ENCODE measurements at places on chromosomes 2 and 18.

DNA sequence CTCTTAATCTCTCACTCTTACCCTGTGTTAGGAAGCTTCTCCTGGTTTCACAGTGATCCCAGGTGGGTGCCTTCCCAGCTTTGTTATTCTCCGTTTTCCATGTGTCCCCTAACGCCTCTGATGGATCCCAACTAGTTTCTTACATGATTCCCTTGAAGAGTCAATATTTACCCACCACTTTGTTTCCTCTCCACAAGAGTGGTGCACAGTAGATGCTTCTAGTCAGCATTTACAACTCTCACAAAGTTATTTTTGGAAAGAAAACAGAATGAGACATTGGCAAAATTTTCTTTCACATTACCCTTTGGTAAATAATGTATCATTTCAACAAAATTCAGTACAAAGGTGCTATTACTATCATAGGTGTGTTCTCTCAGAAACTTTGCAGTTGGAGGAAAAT is 1611.1 kb upstream of the ZEB2 start:
- no peak for DNase-seq

DNA sequence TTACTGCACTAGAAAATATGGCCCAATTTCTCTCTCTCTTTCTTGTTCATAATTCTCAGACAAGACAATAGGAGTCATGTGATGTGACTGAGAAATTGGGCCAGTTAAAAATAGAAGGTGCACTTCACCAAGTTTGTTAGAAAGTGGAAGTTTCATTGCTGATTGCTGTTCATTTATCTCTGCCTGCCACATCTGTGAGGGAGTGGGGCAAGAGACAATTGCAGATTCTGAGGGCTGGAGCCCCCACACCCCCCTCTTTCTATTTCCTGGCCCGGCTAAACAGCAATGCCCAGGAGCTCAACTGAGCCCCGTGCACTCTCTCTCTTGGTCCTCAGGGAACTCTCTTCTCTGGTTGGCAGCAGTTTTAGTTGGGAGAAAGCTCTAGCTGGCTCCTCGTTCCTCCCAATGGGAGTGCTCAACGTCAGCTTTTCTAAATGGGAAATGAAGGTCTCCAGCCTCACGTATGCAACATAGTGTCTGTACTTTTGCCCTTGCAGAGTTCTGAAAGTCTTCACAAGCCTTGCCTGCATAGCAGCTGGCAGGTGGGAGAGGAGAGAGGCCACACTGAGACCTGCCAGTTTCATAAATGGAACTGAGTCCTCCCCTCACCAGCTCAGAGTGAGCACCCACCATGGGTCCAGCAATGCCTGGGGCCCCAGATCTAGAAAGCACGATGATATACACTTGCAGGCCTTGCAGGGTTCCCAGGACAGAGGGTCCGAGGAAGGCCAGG is 115.7 kb downstream of the MYCN start:
- DNase-seq: no peak

- peak; percentile 71 for DNase-seq
Observed at GRCh38 chr18:8381821-8382459, 227.3 kb upstream of the RAB12 start.

GRCh38 chr2:113200736-113201490 is 27.1 kb downstream of the PSD4 start:
- DNase-seq: no peak

DNA sequence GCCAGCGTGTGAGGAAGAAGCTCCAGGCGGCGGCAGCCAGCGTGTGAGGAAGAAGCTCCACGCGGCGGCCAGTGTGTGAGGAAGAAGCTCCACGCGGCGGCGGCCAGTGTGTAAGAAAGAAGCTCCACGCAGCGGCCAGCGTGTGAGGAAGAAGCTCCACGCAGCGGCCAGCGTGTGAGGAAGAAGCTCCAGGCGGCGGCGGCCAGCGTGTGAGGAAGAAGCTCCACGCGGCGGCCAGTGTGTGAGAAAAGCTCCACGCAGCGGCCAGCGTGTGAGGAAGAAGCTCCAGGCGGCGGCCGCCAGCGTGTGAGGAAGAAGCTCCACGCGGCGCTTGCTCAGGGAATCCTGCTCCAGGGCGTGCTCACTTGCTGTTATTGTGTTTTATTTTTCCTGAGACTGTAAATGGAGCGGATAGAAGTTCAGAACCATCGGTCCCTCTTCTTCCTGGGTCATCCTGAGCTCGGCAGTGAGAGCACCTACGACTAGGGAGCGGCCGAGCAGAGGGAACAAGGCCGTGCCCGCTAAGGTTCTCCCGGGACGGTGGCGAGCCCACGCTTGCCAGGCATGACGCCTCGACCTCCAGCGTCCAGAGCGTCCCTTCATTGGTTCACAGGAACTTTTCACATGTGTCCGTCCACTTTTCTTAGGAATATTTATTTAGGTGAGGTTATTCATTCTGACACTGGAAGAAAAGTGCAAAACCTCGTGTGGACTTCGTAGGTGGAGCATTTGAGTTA is 94.2 kb downstream of the TMEM18 start:
- no peak for DNase-seq

GRCh38 chr2:222146488-222146887 is 152.3 kb downstream of the PAX3 start:
- DNase-seq: no peak

DNA sequence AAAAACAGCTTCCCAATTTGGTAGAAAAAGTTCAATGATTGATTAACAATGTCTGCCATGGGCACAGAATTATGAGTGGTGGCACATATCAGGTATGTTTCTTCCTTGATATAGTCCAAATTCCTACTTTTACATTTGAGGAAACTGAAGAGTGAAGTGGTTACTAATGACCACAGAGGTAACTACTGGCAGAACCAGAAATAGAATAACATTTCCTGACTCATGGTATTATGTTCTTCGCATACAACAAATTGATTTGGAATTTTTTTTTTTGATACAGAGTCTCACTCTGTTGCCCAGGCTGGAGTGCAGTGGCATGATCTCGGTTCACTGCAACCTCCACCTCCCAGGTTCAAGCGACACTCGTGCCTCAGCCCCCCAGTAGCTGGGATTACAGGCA is 6.0 kb upstream of the NFE2L2 start:
- no peak for DNase-seq

- no peak for DNase-seq
Observed at GRCh38 chr2:98467082-98467536, 22.5 kb downstream of the INPP4A start.

GRCh38 chr2:46784278-46784677 is 131.3 kb downstream of the MCFD2 start:
- no peak for DNase-seq

DNA sequence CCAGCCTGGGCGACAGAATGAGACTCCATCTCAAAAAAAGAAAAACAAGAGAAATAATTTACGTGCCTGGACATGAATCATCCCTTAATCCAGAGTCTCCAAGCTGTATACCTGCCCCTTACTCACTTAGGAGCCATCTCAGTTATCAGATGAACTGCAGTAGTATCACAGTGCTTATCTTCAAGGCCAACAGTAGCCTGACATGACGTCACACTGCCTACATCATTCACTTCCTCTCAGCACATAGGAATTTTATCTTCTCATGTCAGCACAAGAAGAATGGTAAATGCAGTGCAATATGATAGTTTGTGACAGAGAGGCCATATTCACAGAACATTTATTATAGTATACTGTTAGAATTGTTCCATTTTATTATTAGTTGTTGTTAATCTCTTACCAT is 216.6 kb downstream of the SS18 start:
- no peak for DNase-seq

- DNase-seq: no peak
Observed at GRCh38 chr18:11983592-11983991, 2.3 kb downstream of the IMPA2 start.

GRCh38 chr2:240996834-240997140 is 1.6 kb upstream of the SNED1 start:
- DNase-seq: no peak

DNA sequence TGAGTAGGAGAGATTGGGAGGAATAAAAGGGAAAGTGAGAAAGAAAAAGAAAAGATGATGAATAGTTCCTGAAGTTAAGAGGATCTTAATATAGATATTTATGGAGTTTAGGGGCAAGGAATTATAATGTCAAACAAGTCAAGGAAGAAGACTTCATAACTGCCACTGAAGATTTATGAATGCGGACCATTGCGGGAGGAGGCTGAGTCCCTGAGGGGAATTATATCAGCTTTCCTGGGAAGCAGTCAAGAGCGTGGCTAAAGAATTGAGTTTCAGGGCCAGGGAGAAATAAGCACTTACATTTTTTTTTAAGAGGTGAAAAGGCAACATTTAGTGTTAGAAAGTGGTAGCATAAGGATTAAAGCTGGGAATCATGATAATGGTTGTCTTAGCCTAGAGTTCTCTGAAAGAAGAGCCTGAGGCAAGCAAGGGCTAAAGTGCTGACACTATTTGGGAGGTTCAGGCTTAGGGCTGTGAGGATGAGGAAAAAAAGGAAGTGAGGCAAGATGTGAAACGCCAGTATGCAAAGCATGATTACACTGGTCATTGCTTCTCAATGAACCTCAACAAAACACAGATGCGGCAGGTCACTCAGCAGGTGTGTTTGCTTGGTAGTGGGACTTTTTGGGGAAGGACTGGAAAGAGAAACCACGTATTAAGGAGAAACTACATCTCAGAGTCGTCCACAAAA is 217.1 kb downstream of the SLC4A3 start:
- DNase-seq: no peak

DNA sequence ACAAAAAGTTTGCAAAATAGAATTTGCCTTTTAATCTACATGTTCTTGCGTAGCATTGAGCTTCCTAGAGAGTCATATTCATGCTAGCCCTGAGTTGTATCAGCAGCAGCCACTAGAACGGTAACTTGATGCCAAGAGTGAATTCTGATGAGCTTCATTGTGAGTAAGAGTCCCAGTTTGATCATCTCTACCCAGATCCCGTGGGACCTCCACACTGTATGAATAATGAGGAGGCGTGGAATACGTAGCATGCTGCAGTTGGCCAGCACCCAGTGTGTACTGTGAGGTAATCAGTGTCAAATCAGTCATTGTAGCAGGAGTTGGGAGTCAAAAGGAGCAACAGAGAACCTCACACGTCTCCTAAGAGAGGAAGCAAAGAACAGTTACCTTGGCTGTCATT is 197.9 kb downstream of the NEDD4L start:
- peak; percentile 86 for DNase-seq

- no peak for DNase-seq
Observed at GRCh38 chr18:70452501-70452900, 163.7 kb downstream of the SOCS6 start.

DNA sequence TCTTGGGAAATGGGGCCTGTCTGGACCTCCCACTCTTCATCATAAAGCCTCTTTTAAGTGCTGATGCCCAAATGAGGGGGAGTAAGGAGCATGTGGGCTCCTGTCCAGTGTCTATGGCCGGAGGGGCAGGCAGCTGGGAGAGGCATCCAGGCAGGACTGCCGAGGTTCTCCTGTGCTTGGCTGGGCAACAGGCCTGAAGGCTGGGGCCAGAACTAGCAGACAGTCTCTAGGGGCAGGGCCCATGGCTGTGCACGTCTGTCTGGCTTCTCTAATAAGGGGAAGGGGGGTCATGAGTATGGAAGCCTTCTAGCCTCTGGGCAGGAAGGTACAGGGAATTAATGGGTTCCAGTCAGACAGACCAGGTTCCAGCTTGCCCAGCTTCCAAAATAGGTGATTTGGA is 128.6 kb downstream of the SMAD2 start:
- DNase-seq: no peak

- DNase-seq: peak; percentile 89
Observed at GRCh38 chr18:57737400-57738060, 65.6 kb downstream of the ATP8B1 start.

- DNase-seq: no peak
Observed at GRCh38 chr2:111205774-111206173, 85.1 kb downstream of the BCL2L11 start.

DNA sequence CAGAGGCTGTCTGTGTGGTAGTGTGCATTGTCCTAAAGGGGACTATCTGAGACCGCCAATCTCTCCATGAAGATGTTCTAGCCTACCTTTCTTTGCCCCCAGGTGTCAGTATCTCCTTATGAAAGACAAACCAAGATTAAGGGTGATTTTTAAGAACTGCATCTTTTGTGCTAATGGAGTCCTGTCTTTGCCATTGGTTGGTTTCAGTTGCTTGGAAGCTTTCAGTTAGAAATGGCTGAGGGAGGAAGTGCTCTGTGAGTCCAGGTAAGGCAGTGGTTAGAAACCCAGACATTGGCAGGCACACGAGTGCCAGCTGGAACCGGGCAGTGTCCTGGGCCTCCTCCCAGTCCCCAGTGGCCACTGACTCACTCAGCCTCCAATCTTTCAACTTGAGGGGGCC is 111.3 kb downstream of the DOCK10 start:
- no peak for DNase-seq

- DNase-seq: peak; percentile 29
Observed at GRCh38 chr2:161414042-161415033, 1.8 kb upstream of the TBR1 start.

- no peak for DNase-seq
Observed at GRCh38 chr2:224222974-224223373, 178.9 kb downstream of the FAM124B start.

DNA sequence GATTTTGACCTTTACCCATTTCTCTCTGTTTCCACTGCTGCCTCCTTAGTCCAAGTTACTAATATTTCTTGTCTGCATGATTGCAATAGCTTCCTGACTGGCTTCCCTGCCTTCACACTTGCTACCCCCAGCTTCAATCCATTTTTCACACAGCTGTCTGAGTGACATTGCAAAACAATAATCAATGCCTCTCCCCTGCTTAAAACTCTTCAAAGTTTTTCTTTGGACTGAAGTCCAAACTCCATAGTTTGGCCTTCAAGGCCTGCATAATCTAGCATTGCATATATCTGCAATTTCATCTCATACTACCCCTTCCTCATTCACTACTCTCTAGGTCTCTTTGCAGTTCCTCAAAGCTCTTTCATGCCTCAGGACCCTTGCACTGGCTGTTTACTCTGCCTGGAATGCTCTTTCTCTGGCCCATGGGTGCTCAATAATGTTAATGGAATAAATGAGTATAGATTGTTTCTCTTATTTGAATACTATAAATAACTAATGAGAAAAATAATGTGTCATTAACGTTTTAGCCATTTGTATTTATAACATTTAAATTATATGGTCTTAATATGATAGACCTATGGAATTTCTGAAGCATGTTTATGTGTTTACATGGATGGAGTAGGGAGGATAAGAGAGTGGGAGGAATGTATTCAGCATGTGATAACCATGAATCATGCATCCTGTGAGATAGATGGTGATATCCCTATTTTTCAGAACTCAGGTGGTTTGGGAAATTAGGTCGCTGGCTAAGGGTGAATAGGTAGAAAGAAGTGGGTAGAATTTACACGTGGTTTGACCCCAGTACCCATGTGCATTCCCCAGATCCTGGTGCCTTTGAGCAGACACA is 5.7 kb upstream of the TMEM178A start:
- no peak for DNase-seq

GRCh38 chr2:222272446-222273015 is 26.3 kb downstream of the PAX3 start:
- DNase-seq: no peak

GRCh38 chr2:169007941-169008340 is 23.2 kb downstream of the ABCB11 start:
- no peak for DNase-seq

DNA sequence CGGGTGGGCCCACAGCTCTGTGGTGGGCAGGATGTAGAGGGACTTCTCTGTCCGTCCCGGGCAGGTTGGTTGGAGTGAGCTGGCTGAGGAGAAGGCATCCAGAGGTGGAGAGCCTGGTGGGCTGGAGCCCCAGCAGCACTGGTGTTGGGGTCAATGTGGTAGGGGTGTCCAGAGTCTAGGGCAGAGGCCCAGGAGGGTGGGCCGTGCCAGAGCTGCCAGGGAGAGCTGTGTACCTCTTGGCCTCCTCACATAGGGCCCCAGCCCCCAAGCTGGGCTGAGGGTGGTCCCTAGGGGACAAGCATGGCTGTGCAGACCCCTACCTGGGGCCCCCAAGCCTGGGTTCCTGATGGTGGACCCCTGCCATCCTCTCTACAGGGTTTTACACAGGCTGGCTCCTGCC is 16.0 kb downstream of the ANO7 start:
- no peak for DNase-seq

- DNase-seq: peak; percentile 12
Observed at GRCh38 chr2:231068525-231069222, 12.0 kb downstream of the PSMD1 start.

Data from astrocyte of the spinal cord (primary cell).